ENCODE measurements at places on chromosomes 12 and 14.
A peak's percentile ranks its signal among the peaks of the same experiment; 100 is the strongest.

DNA sequence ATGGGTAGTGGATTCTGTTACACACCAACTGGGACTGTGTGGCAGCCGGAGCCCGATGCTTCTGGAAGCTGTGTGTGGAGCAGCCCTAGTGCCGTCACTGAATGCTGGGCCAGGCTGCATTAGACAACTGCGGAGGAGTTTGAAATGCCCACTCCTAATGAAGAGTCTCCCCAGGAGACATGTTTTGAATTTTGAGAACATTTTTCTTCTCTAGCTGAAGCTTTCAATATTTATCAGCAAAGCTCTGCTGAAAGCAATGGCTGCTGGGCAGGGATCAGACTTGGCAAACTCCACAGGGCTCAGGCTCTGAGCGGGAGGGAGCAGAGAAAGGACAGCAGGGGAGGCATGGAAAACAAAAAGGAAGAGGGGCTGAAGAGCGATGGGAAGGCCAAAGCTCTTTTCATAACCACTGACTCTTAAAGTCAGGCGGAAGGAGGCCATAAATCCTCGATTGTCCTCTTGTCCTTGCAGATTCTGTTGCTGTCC is 189.1 kb downstream of the MON2 start:
- no peak for DNase-seq

GRCh38 chr12:56529656-56530055 is 8.0 kb downstream of the RBMS2 start:
- DNase-seq, result no peak

GRCh38 chr12:77045183-77045582 is 20.2 kb downstream of the E2F7 start:
- DNase-seq, result no peak

GRCh38 chr12:65823513-65824375 is 539 bp upstream of the HMGA2 start:
- no peak for DNase-seq

DNA sequence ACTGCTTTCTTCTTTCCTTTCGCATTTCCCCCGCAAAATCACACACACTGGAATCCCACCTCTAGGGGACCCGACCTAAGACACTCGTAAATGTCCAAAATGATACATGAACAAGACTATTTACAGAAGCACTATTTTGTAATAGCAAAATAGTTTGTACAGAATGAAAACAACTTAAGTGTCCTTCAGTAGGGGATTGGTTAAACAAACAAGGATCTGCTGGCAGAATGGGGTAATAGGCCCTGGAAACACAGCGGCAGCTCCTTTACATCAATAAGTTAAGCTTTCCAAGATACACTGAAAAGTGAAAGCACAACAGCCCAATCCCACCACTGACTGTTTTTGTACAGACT is 48.8 kb downstream of the LTBP2 start:
- no peak for DNase-seq

DNA sequence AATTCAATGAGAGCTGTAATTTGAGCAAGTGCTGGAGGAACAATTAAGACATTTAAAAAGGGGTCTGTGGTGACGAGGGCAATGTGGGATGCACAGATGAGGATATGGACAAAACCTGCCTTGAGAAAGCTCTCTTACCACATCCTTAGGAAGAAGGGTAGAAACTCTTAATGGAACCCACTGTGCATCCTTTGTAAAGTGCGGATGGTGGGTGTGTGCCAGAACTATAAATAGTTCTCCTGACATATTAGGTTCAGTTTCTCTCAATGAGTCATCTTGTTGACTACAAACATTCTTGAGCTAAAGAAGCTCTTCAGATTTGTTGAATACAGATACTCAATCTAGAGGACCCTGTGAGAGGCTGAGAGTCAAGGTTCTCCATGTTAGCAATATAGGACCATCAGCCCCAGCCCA is 106.1 kb upstream of the ANO4 start:
- DNase-seq, result no peak

- DNase-seq, result no peak
These were observed 50.2 kb downstream of the WDR20 start for GRCh38 chr14:102189874-102190273.

DNA sequence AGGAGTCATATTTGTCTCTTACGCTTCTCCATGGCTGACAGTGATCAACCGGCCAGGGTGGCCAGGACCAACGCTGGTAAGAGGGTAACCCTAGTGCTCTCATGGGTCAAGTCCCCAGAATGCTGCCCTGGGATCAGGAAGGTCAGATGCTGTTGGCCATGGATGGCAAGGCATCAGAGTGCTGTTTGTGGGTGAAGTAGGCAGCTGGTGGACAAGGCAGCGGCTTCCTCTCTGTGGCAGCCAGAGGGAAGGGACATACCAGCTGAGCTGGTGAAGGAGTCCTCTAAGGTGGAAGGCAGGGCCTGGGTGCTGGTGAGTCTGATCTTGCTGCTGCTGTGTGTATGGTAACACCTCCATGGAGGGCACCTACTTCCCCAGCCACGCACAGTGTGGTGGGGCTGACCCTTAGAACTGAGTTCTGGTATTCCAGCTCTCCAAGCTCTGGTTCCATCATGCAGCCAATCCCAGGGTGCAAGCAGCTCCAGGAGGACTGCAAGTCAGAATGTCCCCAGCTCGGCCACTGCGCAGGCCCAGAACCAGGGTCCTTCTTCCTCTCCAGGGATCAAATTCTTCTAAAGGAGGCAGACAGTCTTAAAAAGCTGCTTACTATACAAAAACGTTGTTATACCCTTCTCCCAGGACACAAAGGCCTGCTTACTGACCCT is 13.4 kb upstream of the SMOC1 start:
- no peak for DNase-seq

- DNase-seq, result no peak
These were observed 12.3 kb upstream of the LBHD2 start for GRCh38 chr14:103071544-103072251.

DNA sequence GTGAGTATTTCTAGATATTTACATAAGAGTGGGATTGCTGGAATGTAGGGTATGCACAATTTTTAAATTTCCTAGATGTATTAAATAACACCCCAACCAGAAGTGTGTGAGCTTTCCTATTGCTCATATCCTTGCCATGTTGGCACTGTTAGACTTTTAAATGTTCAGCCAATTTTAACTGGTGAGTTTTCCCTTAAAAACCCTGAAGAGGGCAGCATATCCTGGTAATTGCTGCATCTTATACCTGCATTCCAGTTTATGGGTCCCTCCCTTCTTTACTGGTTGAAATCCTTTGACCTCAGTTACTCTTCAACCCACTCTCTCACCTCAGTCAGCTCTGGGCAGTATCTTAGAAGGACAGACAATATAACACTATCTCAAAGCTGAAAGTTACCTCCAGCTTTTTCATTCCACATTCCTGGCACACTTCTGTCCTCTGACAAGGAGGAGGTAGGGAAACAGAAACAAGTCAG is 270.6 kb downstream of the PAWR start:
- DNase-seq, result no peak

GRCh38 chr12:110581931-110582275 is 1.2 kb downstream of the PPTC7 start:
- DNase-seq, result no peak

GRCh38 chr12:55068416-55069010 is 48.7 kb downstream of the NEUROD4 start:
- DNase-seq, result peak; percentile 18

GRCh38 chr12:132326646-132327045 is 2.7 kb downstream of the GALNT9 start:
- no peak for DNase-seq

- no peak for DNase-seq
These were observed 63.8 kb upstream of the ACTN1 start for GRCh38 chr14:69042787-69043444.

GRCh38 chr12:27008081-27008480 is 6.1 kb downstream of the TM7SF3 start:
- DNase-seq, result no peak

DNA sequence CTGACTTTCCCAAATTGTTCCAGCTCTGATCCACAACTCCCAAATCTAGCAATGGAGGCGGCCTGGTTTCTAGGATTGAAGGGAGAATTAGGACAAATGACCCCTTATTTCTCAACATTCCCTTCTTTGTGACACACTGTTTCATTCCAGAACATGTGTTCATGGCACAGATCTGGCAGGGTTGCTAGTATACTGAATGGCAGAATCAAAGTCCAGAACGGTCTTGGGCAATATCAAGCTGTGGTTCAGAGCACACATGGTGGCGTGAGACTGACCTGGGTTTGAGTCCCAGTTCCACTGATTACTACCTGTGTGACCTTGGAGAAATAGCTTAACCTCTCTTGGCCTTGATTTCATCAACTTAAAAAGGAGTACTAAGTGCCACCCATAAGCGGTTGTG is 152.5 kb downstream of the SAMD4A start:
- no peak for DNase-seq

DNA sequence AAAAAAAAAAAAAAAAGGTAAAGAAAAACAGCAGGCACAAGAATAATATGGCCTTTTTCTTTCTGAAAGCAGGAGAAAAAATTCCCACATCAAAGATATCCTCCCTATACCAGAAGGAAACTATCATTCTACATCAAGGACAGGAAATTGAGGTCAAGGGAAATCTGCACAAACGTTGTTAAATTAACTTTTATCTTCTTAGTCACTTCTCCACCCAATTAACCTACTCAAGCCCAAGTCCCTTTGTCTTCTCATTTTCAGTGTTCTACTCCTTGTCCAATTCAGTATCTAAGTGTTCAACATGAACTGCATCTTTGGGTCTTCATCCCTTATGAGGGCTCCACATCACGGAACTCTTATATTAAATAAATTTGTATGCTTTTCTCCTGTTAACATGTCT is 15.7 kb downstream of the NDUFA12 start:
- DNase-seq, result no peak

GRCh38 chr14:104820669-104821228 is 19.8 kb downstream of the ZBTB42 start:
- DNase-seq, result no peak

- DNase-seq, result no peak
These were observed 42.6 kb upstream of the PLEKHD1 start for GRCh38 chr14:69441948-69442347.
